Kasumi-1 (cell line): ENCODE measurements at places on chromosomes 4 and X.

- no peak for DNase-seq
These were observed 276.6 kb downstream of the ANK2 start for GRCh38 chr4:113325876-113326615.

GRCh38 chr4:145951931-145952330, 13.3 kb upstream of the ZNF827 start:
- DNase-seq: no peak

- no peak for DNase-seq
These were observed 233.9 kb upstream of the CXXC4 start for GRCh38 chr4:104728380-104729122.

- DNase-seq: no peak
These were observed 9.7 kb upstream of the MAGEA4 start for GRCh38 chrX:151902813-151903591.

GRCh38 chr4:88398381-88398780, 19.7 kb downstream of the HERC6 start:
- DNase-seq: no peak

- DNase-seq: no peak
These were observed 156.5 kb upstream of the ETNPPL start for GRCh38 chr4:108919226-108919893.

DNA sequence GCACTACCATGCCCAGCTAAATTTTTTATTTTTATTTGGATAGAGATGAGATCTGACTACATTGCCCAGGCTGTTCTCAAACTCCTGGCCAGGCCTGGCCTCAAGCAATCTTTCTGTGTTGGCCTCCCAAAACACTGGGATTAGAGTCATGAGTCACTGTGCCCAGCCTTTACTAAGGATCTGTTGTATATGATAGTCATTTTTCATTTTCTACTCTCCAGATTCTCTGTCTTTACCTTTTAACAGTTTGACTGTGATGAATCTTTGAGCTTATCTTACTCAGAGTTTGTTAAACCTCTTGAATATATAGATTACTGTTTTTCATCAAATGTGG, 161.8 kb downstream of the FNIP2 start:
- no peak for DNase-seq

DNA sequence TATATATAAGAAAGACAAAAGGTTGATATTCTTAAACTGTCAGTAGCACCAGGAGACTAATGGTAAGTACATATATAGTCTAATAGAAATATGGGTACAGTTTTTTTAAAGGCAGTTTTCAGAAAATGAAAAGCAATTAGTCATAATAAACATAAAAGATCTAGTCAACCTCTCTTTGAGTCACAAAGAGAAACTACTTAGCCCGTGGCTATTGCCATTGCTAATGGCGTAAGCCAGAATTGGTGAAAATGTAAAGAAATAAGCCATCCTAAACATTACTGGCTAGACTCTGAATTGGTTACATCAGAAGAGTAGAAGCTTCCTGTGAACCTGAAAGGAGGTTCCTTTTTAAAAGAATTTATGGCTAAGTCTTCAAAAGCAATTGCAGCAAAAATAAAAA, 668.7 kb upstream of the CPEB2 start:
- DNase-seq: no peak

DNA sequence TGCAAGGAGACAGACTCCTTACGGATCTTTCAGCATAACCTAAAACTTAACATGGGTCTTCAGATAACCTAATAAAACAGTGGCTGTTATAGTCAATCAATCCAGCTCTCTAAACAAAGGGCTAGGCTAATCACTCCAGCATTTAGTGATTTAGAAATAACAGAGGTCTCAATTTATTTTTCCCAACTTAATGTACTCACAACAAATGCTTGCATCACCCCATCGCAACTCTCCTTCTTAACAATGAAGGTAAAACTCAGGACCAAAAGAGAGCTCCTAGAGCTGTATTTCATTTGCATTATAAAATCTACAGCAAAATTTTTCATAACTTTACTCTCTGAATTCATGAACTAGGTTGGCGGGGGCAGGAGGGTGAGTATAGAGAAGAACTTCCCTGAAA, 1.1 kb downstream of the LIN54 start:
- DNase-seq: peak; percentile 42

GRCh38 chr4:135927651-135928050, 1604.6 kb downstream of the PCDH18 start:
- no peak for DNase-seq

GRCh38 chr4:102736636-102737549, 23.9 kb downstream of the MANBA start:
- no peak for DNase-seq

GRCh38 chr4:119068529-119068962, 67.1 kb upstream of the MYOZ2 start:
- DNase-seq: no peak

DNA sequence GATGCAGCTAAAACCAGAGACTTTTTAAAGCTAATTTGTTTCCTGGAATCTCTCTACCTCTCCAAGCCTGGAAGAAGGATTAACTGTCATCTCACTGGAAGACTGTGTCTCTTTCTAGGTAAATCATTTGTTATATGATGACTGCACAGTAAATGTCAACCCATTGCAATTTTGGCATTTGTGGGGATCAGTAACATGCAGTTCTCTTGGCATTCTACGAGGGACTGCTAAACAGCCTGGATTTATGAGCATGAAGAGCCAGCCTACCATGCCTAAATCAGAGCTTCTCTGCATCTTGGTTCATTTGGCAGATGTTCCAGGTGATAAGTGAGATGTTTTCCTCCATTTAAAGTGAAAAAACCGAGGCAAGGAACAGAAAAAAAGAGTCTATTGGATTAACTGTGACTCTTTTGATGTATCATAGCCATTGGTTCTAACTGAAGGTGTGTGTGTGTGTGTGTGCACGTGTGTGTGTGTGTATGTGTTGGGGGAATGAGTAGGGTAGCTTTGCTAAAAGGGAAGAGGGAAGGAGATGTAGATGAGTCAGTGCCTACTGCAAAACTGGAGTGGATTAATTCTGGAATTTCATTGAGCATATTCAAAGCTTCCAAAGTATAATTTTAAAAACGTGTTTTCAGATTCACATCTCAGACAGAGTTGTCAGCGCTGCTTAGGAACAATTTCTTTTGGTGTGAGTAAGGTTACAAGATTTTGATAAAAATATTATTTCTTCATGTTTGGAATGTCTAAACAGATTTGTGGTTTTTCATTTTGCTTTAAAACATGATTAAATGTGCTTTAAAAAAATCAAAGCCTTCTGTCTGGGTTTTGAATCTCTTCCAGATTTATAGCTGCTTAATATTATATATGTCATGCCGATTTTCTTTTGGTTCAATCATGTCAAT, 123.2 kb upstream of the LNX1 start:
- DNase-seq: no peak

GRCh38 chr4:30256116-30256832, 463.9 kb upstream of the PCDH7 start:
- DNase-seq: no peak

- DNase-seq: no peak
These were observed 39.3 kb downstream of the DOCK11 start for GRCh38 chrX:118534716-118535493.

DNA sequence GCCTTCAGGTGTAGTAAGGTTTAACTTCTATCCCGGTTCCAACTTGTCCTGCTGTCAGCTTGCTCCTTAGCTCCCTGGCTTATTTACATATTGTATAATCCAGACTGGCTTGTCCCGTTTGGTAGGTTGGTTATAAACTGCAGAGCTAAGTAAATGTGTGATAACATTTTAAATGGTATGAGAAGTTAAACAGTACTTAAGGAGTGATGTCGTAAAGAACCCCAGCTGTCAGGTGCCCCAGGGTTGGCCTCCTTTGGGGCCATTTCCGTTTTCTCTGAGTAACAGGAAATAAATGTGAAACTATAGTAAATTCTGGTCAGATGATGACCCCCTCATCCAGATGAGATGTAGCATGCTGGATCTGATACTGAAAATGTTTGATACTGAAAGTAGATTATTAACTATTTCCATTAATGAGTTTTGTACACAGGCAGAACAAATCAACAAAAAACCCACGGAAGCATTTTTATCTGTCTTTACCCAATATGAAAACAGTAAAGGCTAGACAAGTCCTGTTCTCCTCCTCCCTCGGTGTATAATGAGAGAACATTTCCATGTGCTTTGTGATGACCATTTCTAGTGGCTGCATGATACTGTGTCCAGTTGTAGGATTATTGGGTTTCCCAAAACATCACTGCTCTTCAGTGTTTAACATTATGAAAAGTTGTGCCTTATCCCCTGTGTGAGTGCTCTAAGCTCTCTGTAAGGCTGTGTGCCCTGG, 22.4 kb downstream of the GAB1 start:
- DNase-seq: peak; percentile 72

DNA sequence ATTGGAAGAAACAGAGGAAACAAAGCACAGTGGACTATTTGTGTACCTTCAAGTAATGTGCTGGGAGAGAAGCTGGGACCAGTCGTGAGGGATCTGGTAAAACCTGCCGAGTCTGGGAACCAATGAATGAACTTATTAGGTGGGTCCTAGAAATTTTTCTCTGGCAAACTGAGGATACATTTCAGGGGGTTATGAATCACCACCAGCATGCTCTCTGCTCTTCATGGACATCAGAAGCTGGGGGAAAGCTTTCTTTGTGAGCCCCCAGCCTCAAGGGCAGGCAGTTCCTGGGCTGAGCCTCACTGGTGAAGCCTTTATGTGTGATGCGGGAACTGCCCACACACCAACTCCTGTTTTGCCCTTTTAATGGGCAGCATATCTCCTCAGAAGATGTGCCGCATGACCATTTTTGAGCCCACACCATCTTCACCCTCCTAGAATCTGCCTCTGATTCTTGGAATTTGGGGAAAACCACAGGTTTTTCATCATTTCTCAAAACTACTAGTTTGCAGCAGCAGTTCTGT, 95.4 kb upstream of the ENPP6 start:
- DNase-seq: no peak

DNA sequence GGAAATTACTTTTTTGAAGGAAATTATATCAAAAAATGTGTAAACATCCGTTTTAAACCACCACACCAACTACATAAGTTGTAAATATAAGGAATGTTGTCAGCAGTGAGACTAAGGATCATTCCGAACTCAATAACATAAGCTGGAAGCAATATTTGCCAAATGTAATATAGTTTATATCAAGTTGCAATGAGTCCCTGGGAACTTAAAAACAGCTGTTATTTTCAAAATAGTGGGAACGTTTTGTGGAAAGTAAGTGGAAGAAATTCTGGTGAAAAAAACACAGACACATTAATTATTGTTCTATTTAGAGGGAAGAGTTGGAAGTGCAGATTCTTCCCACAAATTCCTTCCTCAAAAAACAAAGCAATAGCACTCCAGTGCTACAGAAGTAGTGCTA, 444.3 kb downstream of the NAP1L3 start:
- no peak for DNase-seq
